Activated T-cell treated with anti-CD3 and anti-CD28 coated beads for 1 hour (primary cell): ENCODE measurements at places on chromosomes 5 and 9.

DNA sequence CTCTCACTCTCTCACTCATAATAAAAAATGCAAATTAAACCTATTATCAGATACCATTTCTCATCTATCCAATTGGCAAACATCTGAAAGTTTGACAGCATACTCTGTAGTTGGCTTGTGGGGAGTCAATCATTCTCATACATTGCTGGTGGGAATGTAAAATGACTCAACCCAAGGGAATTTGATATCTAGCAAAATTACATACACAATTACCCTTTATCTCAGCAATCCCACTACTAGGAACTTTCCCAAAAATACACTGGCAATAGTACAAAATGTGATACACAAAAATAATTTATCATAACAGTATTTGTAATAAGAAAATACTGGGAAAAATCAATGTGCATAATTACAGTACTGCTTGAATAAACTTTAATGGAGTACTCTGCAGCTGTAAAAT is 731.3 kb downstream of the DTWD2 start:
- DNase-seq = no peak

- no peak for DNase-seq
Measured at GRCh38 chr9:123617952-123618678, 262.1 kb downstream of the CRB2 start.

GRCh38 chr9:77982581-77983319 is 48.9 kb downstream of the GNAQ start:
- DNase-seq = no peak

GRCh38 chr9:18707061-18707461 is 233.1 kb downstream of the ADAMTSL1 start:
- no peak for DNase-seq

DNA sequence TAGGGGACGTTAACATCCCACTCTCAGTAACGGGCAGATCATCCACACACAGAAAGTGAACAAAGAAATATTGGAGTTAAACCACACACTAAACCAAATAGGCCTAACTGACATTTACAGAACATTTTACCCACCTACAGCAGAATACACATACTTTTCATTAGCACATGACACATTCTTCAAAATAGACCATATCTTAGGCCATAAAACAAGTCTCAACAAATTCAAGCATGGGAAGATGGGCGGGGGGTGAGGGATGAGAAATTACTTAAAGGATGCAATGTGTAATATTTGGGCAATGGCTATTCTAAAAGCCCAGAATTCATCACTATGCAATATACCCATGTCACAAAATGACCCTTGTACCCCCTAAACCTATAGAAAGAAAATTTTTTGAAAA is 226.2 kb downstream of the ATPSCKMT start:
- no peak for DNase-seq

DNA sequence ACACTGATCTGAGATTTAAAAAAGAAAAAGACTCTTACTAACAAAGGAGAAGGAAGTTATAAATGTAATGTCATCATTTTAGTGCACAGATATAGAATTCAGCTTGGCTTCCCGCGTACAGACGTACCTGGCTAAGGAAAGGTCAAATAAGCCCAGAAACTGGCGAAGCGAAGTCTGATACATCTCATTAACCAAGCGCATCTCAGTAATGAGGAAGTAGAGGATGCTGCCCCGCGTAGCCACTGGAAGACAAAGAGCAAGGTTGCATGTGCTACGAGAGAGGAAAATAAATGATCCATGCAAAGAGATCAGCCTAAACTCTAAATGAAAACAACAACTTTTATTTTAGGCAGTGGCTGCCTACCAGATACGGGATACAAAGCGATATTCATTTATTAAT is 208.8 kb downstream of the DNAH5 start:
- no peak for DNase-seq

DNA sequence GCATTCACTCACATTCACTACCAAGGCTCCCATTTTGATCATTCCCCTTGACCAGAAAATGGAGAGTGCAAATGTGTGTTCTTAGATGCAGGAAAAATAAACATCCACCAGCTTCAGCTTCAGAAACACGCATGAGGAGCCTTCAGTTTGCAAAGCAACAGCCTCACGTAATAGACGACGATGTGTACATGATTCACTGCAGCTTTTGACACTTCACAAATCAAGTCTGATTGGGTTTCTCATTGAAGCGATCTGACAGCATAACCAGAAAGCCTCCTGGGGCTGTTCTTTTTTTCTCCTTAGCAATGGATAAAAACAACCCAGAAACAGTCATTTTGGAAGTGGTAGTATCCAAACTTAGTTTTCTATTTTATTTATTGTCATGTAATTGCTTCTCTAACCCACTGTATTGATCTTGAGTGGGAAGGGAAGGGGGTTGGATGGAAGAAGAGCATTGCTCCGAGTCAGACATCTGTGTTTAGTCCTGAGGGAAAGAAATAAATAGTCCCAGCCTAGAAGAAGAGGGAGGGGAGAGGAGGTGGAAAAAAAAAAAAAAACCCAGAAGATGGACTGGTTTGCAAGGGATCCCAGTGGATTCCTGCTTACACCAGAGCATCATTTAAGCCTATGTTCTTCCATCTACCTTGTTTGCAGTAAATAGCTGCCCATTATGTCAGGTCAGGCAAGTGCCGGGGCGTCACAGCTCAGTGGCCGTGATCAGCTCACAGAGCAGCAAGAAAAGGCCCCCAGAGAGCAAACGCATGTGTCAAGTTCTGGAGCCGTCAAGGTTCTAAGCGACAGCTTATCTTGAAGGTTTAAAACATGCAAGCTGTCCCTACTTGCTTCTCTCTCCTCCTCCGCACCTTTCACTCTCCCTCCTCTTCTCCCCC is 190.2 kb upstream of the SNX2 start:
- no peak for DNase-seq

- DNase-seq = no peak
Measured at GRCh38 chr9:124342776-124343485, 72.3 kb downstream of the PSMB7 start.

GRCh38 chr5:36073595-36074216 is 7.0 kb upstream of the UGT3A2 start:
- DNase-seq = no peak

GRCh38 chr9:129542741-129543140 is 78.2 kb downstream of the C9orf50 start:
- DNase-seq = no peak

DNA sequence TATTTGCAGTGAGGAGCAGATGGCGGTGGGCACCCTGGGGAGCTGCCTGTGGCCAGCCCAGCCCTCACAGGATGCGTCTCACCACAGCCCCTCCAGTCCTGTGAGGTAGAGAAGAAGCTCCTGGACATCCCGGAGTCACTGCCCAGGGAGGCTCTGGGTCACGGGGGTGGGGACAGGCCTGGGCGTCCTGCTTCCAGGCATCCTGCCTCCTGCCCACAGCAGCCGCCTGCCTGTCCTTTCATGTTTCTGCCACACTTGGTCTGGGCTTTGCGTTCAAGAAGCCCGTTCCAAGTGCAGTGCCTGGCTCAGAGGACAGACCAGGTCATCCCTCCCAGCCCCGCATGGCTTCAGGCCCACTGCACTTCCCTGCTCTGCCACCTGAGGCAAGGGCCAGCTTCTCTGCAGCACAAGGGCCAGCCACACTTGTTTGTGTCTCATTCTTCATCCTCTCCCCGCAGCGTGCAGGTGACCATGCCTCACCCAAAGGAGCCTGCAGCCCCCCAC is 38.2 kb downstream of the ZDHHC11B start:
- DNase-seq = no peak

DNA sequence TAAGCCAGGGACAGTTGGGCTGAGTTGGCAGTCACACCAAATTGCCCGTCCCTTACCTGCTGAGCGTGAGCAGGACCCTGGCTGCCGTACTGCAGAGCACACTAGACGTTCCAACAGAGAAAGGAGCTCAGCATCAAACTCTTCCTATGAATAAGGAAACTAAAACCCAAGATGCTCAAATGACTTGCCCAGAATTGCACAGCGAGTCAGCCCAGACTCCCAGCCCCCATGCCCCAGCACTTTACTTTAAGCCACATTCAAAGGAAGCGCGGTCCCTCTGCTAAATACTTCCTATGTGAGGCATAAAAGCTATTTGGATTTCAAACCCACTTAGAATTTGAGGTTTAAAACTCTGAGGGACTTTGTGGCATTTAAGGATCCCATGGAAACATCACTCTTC is 23.9 kb downstream of the PAX5 start:
- DNase-seq = no peak

DNA sequence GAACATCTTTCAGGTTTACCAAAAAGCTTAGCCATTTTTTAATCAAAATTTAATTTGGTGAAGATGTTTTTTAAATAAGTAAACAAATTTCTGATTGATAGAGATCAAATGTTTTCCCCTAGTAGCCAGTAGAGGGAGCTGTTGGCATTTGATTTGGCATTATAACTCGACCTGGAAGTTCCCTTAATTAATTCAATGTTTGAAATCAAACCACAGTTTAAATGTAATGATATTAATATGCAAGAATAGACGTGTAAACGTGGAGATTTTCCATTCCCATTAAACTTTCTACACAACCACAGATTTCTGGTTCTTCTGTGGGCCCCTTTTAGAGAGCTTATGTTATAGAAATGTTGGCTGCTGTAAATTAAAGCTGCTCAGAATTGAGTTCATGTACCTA is 148.1 kb upstream of the MPDZ start:
- DNase-seq = no peak

DNA sequence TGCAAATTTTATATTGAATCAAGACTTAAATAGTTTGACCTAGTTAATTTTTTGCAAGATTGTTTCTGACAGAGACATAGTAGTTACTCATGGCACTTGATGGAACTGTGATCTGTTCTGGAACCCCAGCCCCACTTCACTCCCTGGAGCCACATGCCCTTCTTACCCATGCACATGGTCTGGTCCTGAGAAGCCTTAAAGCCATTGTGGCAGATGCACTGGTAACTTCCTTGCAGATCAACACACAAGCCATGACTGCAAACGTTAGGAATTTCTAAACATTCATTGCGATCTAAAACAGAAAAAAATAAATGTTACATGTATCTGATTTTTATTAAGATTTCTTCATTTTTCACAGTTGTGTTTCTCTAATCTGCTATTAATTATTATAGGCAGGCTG is 221.2 kb downstream of the SLC12A2 start:
- DNase-seq = no peak

- DNase-seq = no peak
Measured at GRCh38 chr9:127096208-127096607, 26.2 kb downstream of the ANGPTL2 start.

GRCh38 chr9:20042128-20042711 is 253.4 kb upstream of the SLC24A2 start:
- no peak for DNase-seq
